ENCODE measurements at places on chromosomes 13 and 19.

- DNase-seq, result no peak
Observed at GRCh38 chr19:20209051-20209450, 42.0 kb downstream of the ZNF486 start.

DNA sequence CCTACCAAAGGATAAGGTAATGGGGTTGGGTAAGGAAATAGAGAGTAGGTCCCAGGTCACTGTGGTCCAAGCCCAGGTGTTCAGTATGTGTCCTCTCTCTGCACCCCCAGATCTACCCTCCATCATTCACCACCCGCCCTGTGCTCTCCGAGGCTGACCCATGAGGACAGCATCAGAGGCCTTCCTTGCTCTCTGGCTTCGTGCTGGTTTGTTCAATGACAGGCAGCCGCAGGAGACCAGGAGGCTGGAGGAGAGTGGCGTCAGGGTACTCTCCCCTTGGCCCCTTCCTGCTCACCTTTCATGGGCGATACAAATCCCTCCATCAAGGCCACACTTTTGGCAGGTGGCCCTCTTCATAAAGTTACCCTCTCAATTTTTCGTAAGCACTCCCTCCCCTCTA is 1.7 kb downstream of the TUBA3C start:
- DNase-seq, result no peak

DNA sequence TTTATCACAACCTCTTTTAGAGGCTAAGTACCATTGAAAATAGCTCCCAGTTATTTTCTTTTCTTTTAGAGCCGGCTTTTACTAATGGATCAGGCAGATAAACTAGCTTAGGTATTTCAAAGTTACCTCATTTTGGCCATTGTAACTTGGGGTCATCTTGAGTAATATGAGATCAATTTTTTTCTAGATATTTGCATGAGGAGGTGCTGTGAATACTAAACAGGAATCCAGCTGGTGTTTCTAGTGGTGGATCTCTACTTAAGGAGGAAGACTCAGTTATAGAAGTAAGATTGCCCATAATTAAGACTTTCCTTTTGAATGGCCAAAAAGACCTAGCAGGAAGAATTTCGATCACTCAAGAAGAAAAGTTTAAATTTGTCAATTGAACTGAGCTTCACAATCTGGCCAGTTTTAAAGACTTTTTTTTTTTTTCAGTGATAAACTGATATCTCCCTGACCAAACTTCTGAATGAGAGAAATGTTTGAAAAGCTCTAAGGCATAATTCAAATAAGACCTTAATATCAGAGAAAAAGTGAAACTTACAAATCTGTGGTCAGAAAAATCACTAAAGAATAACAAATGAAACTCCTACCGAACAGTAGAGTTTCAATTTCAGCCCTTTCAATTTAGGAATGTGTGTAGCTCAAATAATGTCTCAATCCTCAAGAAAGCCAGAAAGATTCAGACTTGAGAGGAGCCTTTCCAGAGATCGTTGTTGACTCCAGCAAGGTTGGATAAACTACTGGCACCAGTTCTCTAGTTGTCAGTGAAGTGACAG is 11.6 kb upstream of the NAA16 start:
- DNase-seq, result no peak

DNA sequence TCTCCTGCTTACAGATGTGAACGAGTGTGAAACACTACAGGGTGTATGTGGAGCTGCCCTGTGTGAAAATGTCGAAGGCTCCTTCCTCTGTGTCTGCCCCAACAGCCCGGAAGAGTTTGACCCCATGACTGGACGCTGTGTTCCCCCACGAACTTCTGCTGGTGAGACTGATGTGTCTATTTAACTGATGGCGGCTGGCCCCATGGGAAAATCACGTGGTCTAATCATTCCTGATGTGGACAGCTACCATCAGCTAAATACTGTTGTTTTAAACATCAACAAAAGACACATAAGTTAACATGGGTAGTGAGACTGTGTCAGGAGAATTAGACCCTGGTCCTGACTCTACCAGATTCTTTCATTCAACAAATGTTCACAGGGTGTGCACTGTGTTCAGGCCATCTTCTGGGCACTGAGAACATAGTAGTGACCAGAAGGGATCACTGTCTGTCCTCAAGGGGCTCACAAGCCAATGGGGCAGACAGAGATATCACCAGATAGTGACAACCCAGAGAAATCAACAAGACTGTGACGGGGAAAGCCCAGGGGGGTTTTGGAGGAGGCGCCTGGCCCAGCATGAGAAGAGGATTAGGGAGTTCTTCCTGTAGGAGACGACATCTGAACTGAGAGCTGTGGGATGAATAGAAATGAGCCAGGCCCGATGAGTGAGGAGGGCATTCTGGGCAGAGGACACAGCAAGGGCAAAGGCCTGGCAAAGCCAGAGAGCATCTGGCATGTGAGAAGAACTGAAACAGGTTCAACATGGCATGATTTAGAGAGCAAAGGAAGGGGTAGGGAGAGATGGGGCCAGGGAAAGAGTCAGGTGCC is 18.4 kb downstream of the LTBP4 start:
- no peak for DNase-seq

DNA sequence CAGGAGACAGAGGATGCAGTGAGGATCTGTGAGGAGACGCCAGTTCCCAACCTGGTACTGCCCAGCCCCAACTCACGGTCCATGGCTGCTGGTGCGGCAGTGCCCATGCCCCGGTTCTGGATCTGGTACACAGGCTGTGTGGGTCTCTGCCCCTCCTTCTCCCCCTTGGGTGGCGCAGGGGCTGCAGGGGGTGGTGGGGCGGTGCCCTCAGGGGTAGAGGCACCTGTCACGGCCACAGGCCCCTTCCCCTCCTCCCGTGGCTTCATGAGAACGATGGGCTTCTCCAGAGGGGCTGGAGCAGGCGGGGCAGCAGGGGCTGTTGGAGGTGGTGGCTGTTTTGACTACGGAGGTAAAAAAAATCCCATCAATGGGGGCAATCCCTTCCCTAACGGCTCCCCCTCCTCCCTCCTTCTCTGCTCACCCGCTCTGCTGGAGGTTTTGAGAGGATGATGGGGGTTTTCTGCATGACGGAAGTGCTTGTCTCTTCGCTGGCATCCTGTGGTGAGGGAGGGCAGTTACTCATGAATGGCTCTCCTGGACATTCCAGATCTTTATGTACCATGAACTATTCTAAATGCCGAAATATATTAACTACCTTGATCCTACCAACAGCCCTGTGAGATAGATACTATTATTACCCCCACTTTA is 7.1 kb downstream of the SMG9 start:
- no peak for DNase-seq

- DNase-seq, result peak; percentile 67
Observed at GRCh38 chr19:13012690-13013608, 17.7 kb downstream of the NFIX start.

DNA sequence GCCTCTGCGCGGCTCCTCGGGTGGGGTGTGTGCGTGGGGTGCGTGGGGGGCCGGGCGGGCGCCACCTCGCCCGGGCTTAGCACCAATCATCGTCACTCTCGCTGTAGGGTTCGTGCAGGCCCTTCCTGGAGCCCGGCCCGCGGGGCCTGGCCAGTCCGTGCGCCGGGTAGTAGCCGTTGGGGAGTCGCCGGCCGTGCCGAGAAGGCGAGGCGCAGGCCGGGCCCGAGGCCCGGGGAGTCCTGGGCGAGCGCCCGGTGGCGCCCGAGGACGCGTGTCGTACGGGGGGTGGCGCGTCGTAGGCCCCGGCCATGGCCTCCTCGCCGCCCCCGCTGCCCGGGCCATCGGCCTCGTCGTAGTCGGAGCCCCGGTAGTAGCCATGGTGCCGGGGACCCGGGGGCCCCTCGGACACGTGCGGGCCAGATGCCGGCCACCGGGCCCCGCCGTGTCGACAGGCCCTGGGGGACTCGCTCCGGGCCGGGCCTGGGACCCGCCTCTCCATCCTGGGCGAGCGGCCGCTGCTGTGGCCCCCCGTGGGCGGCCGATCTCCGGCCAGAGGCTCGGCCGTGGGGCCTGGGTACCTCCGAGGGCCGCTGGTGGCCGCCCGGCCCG is 57.1 kb downstream of the IER2 start:
- no peak for DNase-seq

- DNase-seq, result no peak
Observed at GRCh38 chr13:32733690-32734089, 147.4 kb downstream of the PDS5B start.

GRCh38 chr13:78787190-78787589 is 128.2 kb upstream of the OBI1 start:
- DNase-seq, result no peak

- no peak for DNase-seq
Observed at GRCh38 chr13:59677430-59677829, 486.3 kb downstream of the DIAPH3 start.

DNA sequence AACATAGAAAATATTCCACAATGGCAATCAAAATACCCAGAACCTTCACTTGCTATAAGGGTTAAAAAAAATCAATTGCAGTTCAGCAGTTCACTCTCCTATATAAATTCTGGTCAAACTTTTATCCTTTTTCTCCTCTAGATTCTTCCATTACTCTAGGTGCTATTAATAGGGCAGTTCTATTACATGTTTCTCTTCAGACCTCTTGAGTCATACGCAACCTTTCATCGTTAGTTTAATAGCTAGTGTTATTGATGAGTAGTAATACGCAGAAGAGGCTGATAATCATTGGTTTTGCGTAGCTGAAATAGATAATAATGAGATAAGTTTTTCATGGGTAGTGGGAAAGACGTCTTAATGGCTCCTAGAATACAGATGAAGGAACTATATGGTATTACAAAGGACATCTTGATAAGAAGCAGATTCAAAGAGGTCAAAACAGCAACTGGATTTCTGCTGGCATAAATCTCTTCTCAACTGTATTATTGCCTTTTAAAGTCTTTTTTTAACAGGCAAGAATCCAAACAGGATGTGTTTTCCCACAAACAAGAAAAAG is 118.3 kb upstream of the STARD13 start:
- no peak for DNase-seq

GRCh38 chr13:67416047-67416925 is 186.2 kb upstream of the PCDH9 start:
- DNase-seq, result no peak

GRCh38 chr13:89865164-89866064 is 1482.1 kb upstream of the MIR17HG start:
- DNase-seq, result no peak

GRCh38 chr13:97385146-97385545 is 48.8 kb upstream of the RAP2A start:
- no peak for DNase-seq

- peak; percentile 15 for DNase-seq
Observed at GRCh38 chr13:52394586-52394985, 11.4 kb downstream of the THSD1 start.

DNA sequence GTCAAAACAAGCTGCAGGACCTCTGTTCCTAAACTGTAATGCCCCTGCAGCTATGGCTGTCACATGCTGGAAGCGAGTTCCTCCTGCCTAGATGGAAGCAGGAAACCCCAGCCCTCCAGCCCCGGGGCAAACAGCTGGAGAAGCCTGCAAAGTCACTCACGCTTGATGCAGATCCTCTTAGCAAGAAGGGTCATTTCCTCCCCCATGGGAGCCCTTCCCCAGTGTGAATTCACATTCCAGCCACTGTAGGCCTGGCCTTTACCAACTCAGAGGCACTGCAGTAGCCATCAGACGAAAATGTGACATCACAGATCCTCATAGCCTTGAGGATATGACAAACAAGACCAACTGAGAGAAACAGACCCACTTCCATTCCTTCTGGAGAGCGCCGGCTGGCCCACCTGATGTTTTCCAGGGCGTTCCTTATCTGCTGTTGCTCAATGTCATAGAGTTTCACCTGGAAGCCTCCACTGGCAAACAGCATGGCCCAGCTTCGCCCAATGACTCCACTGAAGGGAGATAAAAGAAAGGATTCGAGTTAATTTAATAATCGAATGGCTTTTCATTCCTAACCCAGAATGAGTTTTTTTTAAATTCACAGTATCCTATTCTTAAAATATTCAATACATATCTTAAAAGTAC is 13.5 kb downstream of the CRYL1 start:
- DNase-seq, result no peak

- no peak for DNase-seq
Observed at GRCh38 chr19:38253788-38254187, 2.4 kb downstream of the PPP1R14A start.

DNA sequence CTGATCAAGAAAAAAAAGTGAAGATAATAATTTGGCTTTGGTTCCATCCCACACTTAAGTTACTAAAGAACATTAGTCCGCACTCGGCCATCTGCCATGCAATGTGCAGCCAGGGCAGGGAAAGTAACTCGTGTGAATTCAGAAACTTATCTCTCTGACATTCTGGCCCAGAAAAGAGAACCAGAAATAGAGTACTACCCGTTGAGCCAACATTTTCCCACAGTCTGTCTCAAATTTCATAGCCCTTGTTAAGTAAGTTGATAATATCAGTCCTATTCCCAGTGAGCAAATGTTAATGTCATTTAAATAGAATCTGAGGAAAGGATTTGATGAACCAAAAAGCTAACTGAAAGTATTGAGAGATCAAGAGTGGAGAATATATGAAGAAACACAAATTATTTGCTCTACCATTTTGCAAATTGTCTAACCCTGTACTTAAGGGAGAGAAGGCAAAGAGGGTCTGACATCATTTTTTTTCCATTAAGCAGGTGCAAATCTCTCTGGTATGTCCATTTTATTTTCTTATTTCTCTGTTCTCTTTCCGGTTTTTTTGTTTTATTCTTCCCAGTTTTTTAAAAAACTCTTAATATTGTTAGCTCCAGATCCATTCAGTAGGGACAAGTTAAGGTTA is 156.3 kb downstream of the NDFIP2 start:
- no peak for DNase-seq

GRCh38 chr19:53432088-53432661 is 391 bp downstream of the ZNF761 start:
- DNase-seq, result peak; percentile 18

DNA sequence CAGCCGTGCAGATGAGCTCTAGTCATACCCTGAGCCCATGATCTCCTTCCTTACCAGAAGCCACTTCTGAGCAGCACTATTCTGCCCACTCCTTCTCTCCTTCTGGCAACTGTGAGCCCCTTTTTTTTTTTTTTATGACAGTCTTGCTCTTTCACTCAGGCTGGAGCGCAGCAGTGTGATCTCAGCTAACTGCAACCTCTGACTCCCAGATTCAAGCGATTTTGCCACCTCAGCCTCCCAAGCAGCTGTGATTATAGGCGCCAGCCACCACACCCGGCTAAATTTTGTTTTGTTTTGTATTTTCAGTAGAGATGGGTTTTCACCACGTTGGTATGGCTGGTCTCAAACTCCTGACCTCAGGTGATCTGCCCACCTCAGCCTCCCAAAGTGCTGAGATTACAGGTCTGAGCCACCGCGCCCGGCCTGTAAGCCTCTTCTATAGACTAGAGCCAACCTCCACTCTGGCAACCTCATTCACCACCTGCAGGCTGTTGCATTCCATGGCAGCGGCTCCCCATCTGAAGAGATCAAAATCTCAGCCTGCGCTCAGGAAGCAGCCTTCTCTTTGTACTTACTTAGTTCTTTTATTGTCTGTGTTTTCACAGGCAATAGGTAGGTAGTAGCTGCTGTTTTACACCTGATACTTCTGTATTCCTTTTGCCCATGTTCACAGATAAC is 34.8 kb upstream of the NDFIP2 start:
- DNase-seq, result no peak

- DNase-seq, result no peak
Observed at GRCh38 chr19:18507727-18508440, 14.0 kb downstream of the ELL start.

- no peak for DNase-seq
Observed at GRCh38 chr19:47435196-47435595, 15.9 kb upstream of the MEIS3 start.

GRCh38 chr13:93309886-93310523 is 83.4 kb downstream of the GPC6 start:
- DNase-seq, result no peak

GRCh38 chr13:36370108-36370429 is 23.9 kb upstream of the SPART start:
- no peak for DNase-seq

GRCh38 chr13:63629591-63629990 is 2213.9 kb upstream of the PCDH20 start:
- no peak for DNase-seq

- no peak for DNase-seq
Observed at GRCh38 chr19:13712767-13713201, 51.5 kb upstream of the MRI1 start.
